ENCODE measurements at places on chromosomes 5 and 9.

DNA sequence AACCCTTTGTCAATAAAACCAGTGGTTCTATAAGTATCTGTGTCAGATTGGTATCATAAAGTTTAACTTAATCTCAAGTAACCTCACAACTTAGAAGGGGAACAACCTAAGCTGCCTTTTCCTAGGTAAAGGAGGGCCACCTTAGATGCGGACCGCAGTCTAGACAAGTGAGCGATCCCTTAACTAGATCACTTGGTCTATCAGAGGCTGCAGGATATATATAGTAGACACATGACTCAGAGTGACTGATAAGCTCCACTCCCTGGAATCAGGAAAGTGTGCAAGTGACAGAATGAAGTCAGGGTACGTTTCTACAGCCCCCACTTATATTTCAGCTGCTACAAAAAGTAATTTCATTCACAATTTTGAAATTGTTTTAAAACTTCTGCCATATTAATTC is 7.4 kb downstream of the REEP5 start:
- DNase-seq: peak; percentile 7

DNA sequence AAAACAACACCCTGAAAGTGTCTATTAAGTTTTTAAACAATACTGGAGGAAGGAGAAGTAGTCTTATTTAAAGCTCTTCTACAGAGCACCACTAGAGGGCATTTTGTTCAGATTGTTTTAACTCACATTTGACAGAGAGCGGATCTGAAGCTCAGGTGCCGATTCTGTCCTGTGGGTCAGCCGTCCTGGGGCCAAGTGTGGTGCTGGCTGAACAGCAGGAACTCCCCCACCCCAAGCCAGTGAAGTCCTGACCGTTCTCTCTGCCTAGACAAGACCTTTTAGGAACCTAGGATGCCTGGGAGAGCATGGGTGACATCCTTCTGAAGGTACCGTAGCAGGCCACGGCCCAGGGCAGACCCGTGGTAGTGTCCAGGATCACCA is 3.9 kb downstream of the EXOC3 start:
- peak; percentile 52 for DNase-seq

DNA sequence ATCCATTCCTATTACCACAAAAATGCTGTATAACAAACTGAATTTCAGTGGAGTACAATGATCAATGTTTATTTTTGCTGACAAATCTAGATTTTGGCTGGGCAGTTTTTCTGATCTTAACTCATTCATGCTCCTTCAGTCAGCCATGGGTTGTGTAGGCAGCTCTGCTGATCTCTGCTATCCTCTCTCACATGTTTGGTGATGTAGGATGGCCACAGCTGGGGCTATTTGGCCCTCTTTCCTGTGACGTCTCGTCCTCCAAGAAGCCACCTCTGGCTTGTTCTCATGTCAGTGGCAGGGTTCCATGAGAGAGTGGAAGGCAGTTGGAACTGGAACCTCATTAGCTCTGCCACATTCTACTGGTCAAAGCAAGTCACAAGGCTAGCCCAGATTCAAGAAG is 8.9 kb downstream of the NLN start:
- peak; percentile 20 for DNase-seq

GRCh38 chr9:135664801-135665794 is 2.0 kb downstream of the LCN9 start:
- no peak for DNase-seq

- DNase-seq: peak; percentile 51
These were observed 307.7 kb downstream of the ADGRV1 start for GRCh38 chr5:90866333-90866732.

- peak; percentile 61 for DNase-seq
These were observed 22.7 kb upstream of the LECT2 start for GRCh38 chr5:135977375-135977928.

DNA sequence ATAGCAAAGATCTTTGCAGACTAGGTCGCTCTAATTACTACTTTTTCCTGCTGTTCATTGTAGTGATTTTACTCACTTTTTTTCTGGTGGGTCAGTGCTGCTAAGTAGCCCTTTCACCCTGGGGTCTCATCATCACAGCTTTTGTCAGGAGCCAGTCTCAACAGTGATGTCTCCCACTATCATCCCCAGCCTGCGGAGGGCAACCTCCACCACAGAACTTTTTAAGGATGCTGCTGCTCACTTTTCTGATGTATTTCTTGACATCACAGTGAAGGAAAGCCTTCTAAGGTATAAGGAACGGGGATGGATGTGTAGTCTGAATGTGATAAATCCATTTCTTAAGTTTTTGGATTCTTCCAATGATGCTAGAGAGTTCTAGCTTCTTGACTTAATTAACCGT is 242.5 kb upstream of the RIOK2 start:
- peak; percentile 14 for DNase-seq

GRCh38 chr9:72537671-72538070 is 16.3 kb downstream of the TMC1 start:
- no peak for DNase-seq

- DNase-seq: no peak
These were observed 132.6 kb downstream of the PLK2 start for GRCh38 chr5:58327289-58327688.

- DNase-seq: no peak
These were observed 15.6 kb downstream of the PTGS1 start for GRCh38 chr9:122386311-122386872.

- DNase-seq: no peak
These were observed 422.2 kb upstream of the TLE4 start for GRCh38 chr9:79149585-79149984.

All from astrocyte of the hippocampus (primary cell).